Hippocampal formation (tissue), 2 donors: ENCODE measurements at places on chromosomes 7 and 10.

- DNase-seq, result no peak
Measured at GRCh38 chr10:14032406-14032998, 298.2 kb downstream of the FRMD4A start.

GRCh38 chr10:103578782-103579382, 85.4 kb downstream of the NEURL1 start:
- no peak for DNase-seq

DNA sequence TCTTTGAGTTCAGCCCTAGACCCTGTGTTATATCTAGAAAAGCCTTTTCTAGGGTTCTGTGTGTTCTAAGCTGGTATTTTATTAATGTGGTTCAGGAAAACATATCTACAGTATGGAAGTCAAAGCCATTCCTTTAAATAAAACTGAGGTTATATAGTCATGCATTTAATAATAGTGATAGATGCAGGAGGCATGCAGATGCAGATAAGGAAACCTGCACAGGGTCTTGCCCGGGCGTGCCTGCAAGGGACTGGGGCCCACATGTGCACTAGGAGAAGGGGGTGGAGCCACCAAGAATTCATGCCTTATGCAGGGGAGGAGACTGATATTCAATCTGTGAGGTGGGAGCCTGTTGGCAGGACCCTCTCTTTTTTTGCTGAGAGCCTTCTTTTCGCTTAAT, 171.5 kb downstream of the PRPF18 start:
- no peak for DNase-seq

DNA sequence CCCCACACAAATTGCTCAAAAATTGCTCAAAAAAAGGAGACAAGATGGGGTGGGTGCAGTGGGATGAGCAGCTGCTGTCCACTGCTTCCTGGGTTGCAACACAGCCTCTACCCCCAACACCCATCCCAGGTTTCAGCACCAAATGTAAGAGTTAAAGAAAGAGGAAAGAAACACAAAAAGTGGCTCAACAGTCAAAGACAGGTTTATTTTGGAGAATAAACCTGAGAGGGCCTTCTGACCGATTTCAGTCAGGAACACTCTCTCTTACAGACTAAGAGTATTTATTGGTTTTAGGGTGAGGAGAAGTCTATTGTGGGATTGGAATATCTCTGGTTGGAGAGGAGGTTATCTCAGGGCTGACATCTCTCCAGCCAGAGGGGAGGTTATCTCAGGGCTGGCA, 28.4 kb downstream of the OR13A1 start:
- no peak for DNase-seq

DNA sequence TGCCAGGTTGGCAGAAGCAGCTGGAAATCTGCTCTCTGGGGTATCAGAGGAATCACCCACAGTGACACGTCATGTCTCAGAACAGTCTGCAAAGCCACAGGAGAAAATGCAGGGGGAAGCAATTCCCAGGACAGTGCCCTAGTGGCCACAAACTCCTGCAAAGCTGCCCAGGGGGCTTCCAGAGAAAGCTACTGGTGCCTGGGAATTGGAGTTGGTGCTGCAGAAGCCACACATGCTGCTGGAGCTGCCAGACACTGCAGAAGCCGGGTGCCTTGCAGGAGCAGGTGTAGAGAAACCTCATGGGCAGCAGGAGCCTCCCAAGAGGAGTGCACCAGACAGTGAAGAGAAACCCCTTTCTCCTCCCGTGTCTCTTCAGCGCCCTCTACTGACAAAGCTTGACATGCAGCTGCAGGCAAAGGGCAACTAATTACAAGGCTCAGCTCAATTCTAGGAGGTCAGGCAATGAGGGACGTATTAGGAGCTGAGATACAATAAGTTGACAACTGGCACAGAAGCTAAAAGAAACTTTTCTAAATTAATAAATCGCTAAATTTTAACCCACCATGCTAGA, 30.2 kb upstream of the NUB1 start:
- no peak for DNase-seq
